ENCODE measurements at places on chromosomes 11 and 22. TPM values are rescaled to one million over a fixed set of nuclear protein-coding genes. Genes with fewer than 3 reads are reported as not detected.

- DNase-seq = no peak
Observed at GRCh38 chr11:108549319-108549885, 44.2 kb downstream of the EXPH5 start.

Gene SMTNL1
- total RNA-seq = not detected

Gene IGSF9B
- total RNA-seq = 0.26 TPM

- DNase-seq = peak; percentile 86
Observed at GRCh38 chr11:587978-588380, 11.7 kb downstream of the PHRF1 start.

DNA sequence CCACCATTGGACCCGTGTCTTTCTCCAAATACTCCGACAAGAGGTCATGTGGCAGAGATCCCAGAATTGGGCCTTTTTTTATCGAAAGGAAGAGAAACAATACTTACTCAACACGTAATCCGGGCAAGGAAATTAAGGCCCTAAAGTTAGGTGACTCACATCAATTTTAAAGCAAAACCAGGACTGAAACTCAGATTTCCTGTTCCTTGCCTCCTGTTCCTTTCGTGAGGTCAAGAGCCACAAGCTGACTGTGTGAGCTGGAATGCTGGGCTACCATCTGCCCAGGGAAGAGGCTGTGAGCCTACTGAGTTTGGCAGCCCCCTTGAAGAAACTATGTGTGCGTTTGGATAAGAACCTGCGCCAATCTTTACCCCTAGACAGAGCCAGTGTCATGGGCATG is 27.1 kb upstream of the MRGPRX2 start:
- DNase-seq = peak; percentile 91

Gene ADAMTS8
- total RNA-seq = 15.0 TPM

Gene APOA4
- total RNA-seq = not detected

Gene OR10D3
- not detected for total RNA-seq

Gene PARVA
- 27.7 TPM for total RNA-seq

- no peak for DNase-seq
Observed at GRCh38 chr22:44385296-44385610, 72.5 kb upstream of the SHISAL1 start.

GRCh38 chr11:102295045-102295444 is 22.2 kb upstream of the BIRC3 start:
- DNase-seq = no peak

- no peak for DNase-seq
Observed at GRCh38 chr11:923691-924405, 1.8 kb upstream of the AP2A2 start.

GRCh38 chr11:100105255-100105981 is 581.7 kb upstream of the ARHGAP42 start:
- DNase-seq = no peak

GRCh38 chr11:69497221-69497787 is 15.8 kb downstream of the LINC01488 start:
- peak; percentile 99 for DNase-seq

Gene OR56B1
- total RNA-seq = not detected

GRCh38 chr11:78397398-78397797 is 20.2 kb downstream of the GAB2 start:
- no peak for DNase-seq

GRCh38 chr11:94546886-94547285 is 3.2 kb downstream of the FUT4 start:
- DNase-seq = no peak

- peak; percentile 88 for DNase-seq
Observed at GRCh38 chr11:6992457-6993417, 27.4 kb downstream of the ZNF214 start.

Gene NEFH
- total RNA-seq = 0.17 TPM

GRCh38 chr11:32987851-32988250 is 27.8 kb upstream of the DEPDC7 start:
- DNase-seq = no peak

Gene C22orf31
- 0.17 TPM for total RNA-seq

- no peak for DNase-seq
Observed at GRCh38 chr11:79942646-79943045, 501.8 kb upstream of the TENM4 start.

DNA sequence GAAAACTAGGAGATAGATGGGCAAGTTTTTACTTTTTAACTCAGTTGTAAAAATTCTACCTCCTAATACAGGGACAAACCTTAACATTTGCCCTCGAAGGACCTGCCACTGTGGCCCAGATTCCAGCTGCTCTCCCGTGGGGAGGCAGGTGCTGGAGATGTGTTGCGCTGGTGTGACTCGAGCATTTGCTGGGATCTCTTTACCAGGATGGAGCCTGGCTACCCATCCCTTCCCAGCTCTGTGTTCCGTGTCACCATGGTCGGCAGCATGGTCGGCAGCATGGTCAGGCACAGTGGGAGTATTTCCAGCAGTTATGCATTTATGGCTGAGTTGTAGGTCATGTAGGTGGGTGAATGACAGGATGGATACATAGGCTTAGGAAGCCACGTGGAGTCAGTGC is 41.1 kb downstream of the OTOG start:
- no peak for DNase-seq

Gene PLEKHA7
- total RNA-seq = under 0.01 TPM

Gene FJX1
- 8.7 TPM for total RNA-seq

GRCh38 chr11:122344215-122344614 is 228.2 kb upstream of the BLID start:
- peak; percentile 97 for DNase-seq

DNA sequence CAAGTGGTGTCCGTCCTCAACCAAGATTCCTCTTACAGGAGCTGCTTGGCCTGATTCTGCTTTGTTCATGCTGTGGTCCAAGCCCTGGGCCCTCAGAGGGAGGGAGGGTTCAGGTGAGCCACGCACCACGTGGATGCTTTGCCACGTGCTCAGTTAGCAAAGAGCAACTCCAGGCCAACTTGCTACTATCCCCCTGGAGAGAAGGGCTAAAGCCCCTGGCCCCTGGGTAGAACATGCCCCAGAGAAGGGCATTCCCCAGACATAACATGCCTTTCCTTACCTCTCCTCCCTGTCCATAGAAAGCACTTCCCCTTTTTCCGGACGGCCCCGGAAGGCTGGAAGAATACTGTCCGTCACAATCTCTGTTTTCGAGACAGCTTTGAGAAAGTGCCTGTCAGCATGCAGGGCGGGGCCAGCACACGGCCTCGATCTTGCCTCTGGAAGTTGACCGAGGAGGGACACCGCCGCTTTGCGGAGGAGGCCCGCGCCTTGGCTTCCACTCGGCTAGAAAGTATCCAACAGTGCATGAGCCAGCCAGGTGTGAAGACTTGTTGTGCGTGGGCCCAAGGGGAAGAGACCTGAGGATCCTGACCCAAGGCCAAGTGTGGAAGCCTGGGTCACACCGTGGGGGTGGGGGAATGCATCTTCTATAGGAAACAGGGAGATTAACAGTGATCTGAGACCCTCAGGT is 8.8 kb downstream of the FOXR1 start:
- no peak for DNase-seq

Gene HTR3B
- not detected for total RNA-seq

- DNase-seq = no peak
Observed at GRCh38 chr11:116473206-116473769, 299.5 kb downstream of the BUD13 start.

Gene GDPD4
- total RNA-seq = not detected

DNA sequence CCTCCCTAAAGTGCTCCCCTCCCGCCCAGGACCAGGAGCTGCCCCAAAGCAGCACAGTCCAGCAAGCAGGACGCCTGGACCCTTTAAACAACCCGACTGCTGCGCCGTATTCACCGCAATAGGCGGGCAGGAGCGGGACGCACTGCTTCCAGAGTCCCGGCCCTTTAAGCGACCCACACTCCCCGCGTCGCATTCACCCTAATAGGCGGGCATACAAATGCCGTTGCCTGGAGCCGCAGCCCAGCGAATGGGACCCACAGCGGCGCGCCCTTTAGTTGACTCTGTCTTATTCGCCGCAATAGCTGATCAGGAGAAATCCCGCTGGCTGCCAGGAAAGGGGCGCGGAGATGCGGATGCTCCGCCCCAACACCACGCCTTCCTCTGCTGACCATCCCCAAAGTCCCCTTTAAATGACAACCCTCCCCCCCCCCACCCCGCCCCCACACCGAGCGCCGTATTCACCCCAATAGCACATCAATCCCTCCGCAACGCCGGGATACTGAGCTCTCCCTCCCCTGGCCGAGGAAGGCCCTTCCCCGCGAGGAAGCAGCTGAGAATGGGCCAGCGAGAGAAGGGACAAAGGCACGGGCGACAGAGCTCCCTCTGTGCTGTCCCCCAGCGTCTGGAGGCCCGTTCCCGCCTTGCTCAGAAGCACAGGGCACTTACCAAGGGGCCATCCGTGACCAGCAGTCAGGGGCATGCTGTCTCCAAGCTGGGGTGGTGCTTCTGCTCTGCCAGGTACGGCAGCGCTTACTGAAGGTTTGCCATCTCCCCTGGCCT is 4.7 kb downstream of the OSBPL5 start:
- peak; percentile 96 for DNase-seq

DNA sequence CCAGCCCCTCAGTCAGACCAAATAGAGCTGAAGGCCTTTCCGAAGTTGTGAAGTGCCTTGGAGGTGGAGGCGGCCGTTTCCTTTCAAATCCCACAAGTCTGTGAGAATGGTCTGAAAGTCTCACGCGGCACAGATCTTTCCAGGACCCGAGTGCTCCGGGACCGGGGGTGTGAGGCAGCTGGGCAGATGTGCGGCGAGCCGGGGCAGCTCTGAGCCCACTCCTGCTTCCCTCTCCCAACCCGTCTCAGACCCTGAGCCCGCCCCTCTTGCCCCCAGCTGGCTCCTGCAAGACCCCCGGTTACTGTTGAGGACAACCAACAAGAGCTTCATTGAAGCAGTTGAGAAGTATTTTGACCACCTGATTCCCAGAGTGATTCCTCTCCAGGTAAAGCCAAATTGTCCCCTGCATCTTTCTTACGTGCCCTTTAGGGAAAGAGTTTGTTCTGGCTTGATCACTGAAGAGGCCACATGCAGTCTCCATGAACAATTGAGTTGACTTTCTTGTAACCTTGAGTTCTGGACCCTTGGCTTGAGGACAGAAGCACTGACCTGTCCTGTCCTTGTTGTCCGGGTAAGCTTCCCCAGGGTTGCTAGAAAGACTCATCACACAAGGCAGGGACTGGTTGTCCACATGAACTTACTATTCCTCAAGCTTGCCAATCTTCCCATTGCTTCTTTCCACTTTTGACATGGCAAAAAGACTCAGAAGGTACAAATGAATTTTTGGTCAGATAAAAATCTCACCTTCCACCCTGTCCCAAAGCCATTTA is 7.5 kb downstream of the GLB1L3 start:
- no peak for DNase-seq

Gene CCDC15
- total RNA-seq = 0.77 TPM

DNA sequence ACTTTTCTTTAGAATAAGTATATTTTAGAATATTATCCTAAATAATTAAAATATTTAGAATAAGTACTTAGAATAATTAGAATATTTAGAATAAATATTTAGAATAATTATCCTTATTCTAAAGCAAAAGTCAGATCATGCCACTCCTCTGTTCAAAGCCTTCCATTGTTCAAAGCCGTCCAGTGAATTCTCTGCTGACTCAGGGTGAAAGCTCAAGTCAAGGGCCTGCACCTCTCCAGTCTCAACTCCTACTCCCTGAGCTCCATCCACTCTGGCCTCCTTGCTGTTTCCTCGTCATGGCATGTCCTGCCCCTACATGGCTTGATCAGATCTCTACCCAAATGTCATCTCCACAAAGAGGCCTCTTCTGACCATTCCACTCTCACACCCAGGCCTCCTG is 30.0 kb downstream of the PLEKHA7 start:
- DNase-seq = no peak

Gene IL17REL
- under 0.01 TPM for total RNA-seq

GRCh38 chr11:65861165-65861505 is 902 bp downstream of the MUS81 start:
- DNase-seq = peak; percentile 12

DNA sequence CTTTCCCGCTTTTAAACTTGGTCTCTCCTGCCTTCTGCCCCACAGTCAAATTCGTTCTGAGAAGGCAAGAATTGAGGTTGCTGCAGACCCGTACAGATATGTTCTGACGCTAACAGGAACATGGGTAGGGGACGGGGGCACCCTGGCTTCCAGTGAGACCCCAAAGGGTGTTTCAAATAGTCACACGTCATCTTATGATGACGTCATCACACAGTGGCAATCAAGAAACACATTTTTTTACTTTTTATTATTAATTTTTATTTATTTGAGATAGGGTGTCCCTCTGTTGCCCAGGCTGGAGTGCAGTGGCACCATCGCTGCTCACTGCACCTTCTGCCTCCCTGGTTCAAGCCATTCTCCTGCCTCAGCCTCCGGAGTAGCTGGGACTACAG is 22.9 kb upstream of the TESMIN start:
- no peak for DNase-seq

GRCh38 chr22:45450101-45450785 is 36.8 kb downstream of the RIBC2 start:
- DNase-seq = no peak

GRCh38 chr11:65491614-65492386 is 7.0 kb upstream of the MALAT1 start:
- peak; percentile 94 for DNase-seq

DNA sequence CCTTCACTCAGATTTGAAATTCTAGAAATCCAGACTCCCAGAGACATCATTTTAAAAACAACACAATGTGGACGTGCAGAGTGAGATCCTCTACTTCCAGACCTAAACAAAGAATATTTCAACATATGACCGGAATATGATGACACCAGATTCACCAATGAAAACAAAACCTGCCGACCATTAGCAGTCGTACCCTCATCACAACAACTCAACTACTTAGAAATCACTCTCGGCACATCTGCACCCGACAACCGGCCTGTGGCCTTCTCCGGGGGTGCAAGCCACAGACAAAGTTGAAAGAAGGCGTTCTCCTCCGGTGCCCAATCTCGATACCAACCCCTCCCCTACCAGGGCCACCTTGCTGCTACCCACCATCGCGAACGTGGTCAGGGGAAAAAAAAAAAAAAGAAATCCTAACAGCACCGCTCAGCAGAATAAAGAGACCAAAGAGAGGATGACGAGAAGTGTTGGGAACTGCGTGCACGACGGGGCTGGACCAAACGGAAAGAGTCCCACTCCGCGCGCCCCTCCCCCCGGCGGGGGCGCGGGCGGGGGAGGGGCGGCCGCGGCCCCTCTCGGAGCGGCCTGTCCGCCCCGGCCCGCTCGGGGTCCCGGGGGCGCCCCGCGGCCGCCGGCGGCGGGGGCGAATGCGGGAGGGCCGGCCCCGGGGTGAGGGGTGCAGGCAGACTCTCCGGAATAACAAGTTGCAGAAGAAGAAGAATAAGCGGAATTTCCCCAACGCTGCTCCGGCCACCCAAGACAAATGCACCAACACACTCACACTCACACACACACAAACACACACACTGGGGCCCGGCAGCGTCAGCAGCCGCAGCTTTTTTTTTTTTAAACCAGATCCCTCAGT is 1.7 kb downstream of the PHF21A start:
- peak; percentile 82 for DNase-seq

GRCh38 chr11:132217856-132218255 is 847.4 kb downstream of the NTM start:
- DNase-seq = no peak

DNA sequence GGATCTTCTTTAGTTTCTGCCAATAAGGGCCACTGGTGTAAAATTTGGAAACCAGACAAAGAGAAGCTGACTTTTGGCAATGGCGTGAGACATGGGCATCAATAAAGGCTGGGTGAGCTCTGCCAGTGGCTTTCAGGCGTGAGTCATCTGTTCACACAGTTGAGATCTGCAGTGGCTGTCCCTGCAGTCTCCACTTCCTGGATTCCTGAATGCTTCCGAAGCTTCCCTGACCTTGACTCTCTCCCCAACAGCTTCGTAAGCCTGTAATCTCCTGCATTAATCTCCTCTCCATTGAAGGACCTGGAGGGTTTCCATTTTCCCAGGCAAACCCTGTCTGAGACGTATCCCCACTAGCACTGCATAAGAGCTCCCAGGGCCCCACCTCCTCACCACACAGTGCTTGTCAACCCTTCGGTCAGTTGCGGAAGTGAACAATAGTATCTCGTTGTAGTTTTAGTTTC is 574.7 kb downstream of the TBC1D22A start:
- DNase-seq = peak; percentile 94

Gene ZNF143
- total RNA-seq = 36.2 TPM

Gene ABCG4
- under 0.01 TPM for total RNA-seq
